ENCODE measurements at places on chromosomes 3 and 15. TPM values are rescaled to one million over a fixed set of nuclear protein-coding genes. Genes with fewer than 3 reads are reported as not detected.

ANKRD34C gene
- 0.21 TPM for total RNA-seq

ADCY5 gene
- 224 TPM for total RNA-seq

DAZL gene
- total RNA-seq: not detected

DISP2 gene
- total RNA-seq: 0.19 TPM

SI gene
- total RNA-seq: not detected

PDZRN3 gene
- total RNA-seq: 64.8 TPM

All from heart left ventricle (tissue), 16 donors.